ENCODE measurements at places on chromosomes 12 and 14.
A peak's percentile ranks its signal among the peaks of the same experiment; 100 is the strongest.

DNA sequence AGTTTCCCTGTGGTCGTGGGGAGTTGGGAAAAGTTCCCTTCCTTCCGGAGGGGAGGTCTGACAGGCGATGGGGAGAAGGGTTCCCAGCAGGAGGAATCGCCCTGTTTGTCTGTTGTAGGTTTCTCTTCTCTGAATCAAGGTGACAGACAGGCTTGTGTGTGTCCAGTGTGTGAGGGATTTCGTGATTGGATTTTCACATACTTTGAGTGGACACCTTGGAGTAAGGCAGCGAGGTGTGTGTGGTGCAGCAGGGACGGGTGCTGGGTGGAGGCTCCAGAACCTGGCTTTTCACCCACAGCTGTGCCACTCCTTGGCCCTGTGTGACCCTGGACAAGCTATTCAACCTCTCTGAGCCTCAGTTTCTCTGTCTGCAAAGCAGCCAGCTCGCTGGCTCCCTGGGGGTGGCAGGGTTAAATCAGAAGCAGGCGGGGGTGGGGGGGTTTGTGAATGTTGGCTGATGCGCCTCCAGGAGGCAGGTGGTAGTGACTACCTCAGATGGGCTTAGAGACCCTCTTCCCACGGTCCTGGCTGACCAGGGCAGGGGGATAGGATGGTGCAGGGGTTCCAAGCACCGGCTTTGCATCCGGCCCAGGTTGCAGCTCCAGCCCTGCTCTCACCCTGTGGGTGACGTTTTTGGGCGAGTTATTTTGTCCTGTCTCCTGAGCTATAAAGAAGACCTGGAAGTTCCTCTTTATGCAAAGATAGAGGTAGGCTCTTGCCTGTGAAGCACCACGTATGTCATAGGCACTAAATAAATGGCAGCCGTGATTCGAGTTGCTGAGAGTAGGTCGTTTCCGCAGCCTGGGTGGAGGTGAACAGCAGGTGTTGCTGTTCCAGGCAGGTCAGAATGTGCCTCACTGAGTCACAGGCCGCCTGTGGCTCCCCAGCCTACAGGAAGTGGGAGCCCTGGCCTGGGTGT lies 679 bp downstream of the BDKRB2 start:
- DNase-seq = peak; percentile 2

- DNase-seq = peak; percentile 85
These were observed 171.9 kb downstream of the PRKCH start for GRCh38 chr14:61493239-61493638.

DNA sequence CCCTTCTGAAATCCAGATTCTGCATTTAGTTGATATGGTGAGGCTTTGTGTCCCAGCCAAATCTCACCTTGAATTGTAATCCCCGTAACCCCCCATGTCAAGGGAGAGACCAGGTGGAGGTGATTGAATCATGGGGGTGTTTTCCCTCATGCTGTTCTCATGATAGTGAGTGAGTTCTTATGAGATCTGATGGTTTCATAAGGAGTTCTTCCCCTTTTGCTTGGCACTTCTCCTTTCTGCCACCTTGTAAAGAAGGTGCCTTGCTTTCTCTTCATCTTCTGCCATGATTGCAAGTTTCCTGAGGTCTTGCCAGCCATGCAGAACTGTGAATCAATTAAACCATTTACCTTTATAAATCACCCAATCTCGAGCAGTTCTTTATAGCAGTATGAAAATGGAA lies 23.1 kb upstream of the C12orf42 start:
- no peak for DNase-seq

DNA sequence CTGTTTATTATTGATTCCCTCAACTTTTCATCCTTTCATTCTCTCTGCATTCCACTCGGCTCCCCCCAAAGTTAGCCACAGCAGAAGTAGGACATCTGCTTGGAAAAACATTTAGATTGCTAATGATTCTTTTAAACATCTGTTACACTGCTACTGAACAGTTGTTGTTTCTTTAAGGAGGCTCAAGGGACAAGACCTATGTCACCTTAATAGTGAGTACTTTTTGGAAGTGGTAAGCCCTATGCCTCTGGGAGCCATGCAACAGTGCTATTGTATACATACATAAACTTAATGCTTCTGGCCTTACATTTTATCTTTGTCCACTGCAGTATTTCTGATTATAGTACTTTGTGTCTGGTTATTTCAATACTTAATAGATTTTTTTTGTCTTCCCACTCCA lies 628.2 kb upstream of the FOXG1 start:
- DNase-seq = no peak

GRCh38 chr12:84698576-84699333 lies 213.8 kb downstream of the SLC6A15 start:
- no peak for DNase-seq

DNA sequence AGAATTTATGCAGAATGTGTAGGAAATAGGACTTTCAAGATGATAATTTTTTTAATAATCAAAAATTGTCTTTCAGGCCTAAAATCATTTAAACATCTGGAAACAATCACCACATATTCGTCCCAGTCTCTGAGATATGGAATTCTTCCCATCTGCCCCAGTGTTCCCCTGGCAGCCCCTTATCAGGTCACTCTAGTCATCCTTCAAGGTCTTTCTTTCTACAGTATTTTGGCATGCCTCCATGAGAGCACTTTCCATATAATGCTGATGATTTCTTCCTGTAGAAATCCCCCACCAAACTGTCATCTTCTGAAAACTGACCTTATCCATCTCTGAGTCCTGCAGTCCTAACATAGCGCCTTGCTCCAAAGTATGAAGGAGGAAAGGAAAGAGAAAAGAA lies 422.1 kb downstream of the RPS29 start:
- DNase-seq = no peak

- peak; percentile 3 for DNase-seq
These were observed 136.8 kb downstream of the TBX5 start for GRCh38 chr12:114269153-114269552.

DNA sequence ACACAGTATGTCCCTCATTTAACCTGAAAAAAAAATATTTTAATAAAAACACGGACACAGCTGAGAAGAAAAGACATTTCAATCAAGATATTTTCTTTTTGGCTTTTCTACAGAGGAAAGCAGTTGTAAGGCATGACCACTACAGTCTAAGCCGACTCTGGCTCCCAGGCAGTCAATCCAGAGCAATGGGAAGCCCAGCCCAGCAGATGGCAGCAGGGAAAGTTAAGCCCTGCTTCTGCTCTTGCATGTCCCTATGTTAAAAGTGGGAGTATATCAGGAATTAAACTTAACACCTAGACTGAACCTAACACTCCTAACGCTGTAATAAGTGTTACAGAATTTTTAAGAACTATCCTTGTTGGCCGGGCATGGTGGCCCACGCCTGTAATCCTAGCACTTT lies 19.5 kb upstream of the HAL start:
- DNase-seq = peak; percentile 49

- DNase-seq = no peak
These were observed 184.0 kb upstream of the PARP11 start for GRCh38 chr12:4056910-4057845.

- DNase-seq = peak; percentile 97
These were observed 7.7 kb upstream of the LTBP2 start for GRCh38 chr14:74619672-74620131.

DNA sequence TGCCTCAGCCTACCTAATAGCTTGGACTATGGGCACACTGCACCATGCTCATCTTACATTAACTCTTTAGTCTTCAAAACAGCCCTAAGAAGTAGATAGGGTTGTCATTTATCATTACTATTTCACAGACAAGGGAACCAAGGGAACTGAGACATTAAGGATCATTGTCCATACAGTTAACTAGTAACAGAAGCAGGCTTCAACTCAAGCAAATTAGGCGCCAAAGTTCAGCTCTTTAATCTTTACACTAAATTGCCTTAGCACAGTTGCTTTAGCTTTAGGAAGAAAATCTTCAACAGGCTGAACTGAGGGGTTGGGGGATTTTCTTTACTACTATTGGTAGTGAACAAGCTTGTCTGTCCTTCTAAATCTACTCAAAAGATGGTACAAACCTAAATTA lies 68.8 kb upstream of the CAND1 start:
- no peak for DNase-seq

- DNase-seq = no peak
These were observed 18.0 kb downstream of the BCL2L14 start for GRCh38 chr12:12088761-12089160.

GRCh38 chr14:76919431-76920330 lies 93.5 kb downstream of the LRRC74A start:
- peak; percentile 64 for DNase-seq

DNA sequence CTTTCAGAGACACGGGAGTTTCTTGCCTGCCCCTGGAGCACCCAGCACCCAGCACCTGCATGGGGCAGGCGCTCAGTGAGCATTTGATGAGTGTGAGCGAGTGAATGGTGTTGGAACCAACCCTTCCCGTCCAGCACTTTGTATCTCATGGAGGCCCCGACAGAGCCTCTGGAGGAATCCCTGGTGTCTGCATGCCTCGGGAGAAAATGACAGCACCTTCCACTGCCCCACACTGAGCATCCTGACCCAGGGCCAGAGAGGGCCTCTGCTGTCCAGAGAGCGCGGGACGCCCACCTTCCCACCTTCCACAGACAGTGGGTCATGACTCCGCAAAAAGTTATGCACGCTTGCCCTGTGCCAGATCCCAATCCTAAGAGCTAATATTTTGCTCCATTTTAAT lies 103.0 kb upstream of the BCL11B start:
- DNase-seq = no peak

DNA sequence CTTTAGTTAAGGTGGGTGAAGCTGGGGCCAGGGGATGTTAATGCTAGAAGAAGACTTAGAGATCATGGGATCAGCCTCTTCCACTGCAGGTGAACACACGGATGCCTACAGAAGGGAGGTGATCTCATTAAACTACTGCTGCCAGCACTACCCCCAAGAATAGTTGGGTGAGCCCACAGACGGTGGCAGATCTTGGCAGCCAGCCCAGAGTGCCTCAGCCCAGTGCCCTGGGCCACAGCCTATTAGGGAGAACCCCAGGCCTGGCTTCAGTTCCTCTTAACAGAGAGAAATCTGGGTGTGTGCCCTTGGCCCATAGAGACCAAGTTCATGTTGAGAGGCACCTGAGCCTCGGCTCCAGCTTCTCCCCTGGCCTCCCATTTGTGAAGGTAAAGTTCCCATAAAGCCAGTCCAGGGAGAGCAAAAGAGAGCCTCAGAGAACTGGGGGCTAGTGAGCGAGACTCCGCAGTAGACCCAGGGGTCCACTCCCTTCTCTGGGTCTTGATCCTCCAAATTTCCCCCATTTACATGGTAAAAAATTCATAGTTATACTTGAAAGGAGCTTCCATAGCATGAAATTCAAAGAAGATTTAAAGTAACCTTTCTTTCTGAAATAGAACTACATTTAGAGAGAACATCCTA lies 125.0 kb upstream of the CCND2 start:
- DNase-seq = no peak

GRCh38 chr14:99718031-99718810 lies 34.1 kb downstream of the CYP46A1 start:
- DNase-seq = no peak

DNA sequence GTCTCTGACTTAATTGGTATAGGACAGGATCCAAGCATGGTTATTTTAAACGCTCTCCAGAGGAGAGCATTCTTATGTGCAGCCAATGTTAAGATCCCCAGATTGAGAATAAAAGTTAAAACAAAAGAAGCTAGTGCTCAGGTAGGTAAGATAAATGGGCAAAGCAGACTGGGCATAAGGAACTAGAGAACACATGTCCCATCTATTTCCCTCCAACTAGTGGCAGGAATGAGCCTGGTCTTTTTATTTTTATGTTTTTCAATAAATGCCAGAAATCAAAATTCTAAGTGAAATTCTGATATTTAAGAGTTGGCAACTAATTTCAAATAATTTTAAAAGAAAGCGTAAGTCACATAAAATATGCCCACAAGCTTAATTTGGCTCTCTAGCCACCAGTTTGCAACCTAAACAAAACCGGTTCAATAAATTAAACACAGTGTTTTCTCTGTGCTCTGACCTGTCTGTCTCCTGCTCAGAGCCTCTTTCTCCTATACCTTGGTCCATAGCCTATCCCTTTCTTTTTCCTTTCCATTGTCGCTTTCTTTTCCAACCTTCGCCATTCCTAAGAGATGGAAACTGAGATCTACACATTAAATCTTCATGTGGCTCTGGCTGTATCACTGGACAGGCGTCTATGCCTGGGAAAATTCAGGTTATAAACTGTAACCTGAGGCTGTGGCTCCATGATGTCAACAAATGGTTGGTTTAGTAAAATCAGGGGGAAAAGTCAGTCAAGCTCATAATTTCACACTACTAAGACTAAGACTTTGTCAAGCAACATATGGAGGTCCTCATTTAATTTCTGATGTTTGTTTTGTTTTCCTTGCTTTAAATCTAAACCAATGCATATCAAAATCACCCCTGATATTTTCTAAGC lies 5.5 kb downstream of the SLC38A1 start:
- peak; percentile 36 for DNase-seq

Data from ACHN (cell line).